ENCODE measurements at places on chromosomes 16 and 17. TPM values are rescaled to one million over a fixed set of nuclear protein-coding genes. Genes with fewer than 3 reads are reported as not detected.

- H3K27ac ChIP-seq: no peak overlapping the region
- H3K4me3 ChIP-seq: no peak overlapping the region
- peaks cover 11% of the 10 kb centered on the region for H3K4me1 ChIP-seq
- no peaks in the 10 kb centered on the region for H3K27me3 ChIP-seq
- no peak for DNase-seq
- no peaks in the 10 kb centered on the region for H3K36me3 ChIP-seq
Measured at GRCh38 chr17:56157845-56158244, 4.6 kb downstream of the ANKFN1 start.

Gene TNS4
- total RNA-seq: under 0.01 TPM

- H3K4me3 ChIP-seq: no peak overlapping the region
- H3K36me3 ChIP-seq: no peaks in the 10 kb centered on the region
- no peaks in the 10 kb centered on the region for H3K27me3 ChIP-seq
Measured at GRCh38 chr17:59349178-59349577, 17.7 kb downstream of the YPEL2 start.

Gene CARD14
- total RNA-seq: not detected

GRCh38 chr17:6297960-6298359 lies 137.0 kb downstream of the AIPL1 start:
- H3K36me3 ChIP-seq: no peaks in the 10 kb centered on the region
- H3K27ac ChIP-seq: no peak overlapping the region
- H3K4me3 ChIP-seq: no peak overlapping the region
- H3K4me1 ChIP-seq: no peaks in the 10 kb centered on the region

Gene ST6GALNAC2
- total RNA-seq: 0.59 TPM

Gene TAT
- total RNA-seq: under 0.01 TPM

- peaks cover 19% of the 10 kb centered on the region for H3K4me1 ChIP-seq
- peaks cover 30% of the 10 kb centered on the region for H3K36me3 ChIP-seq
- no peak for DNase-seq
Measured at GRCh38 chr16:84181144-84181915, 5.5 kb downstream of the TAF1C start.

DNA sequence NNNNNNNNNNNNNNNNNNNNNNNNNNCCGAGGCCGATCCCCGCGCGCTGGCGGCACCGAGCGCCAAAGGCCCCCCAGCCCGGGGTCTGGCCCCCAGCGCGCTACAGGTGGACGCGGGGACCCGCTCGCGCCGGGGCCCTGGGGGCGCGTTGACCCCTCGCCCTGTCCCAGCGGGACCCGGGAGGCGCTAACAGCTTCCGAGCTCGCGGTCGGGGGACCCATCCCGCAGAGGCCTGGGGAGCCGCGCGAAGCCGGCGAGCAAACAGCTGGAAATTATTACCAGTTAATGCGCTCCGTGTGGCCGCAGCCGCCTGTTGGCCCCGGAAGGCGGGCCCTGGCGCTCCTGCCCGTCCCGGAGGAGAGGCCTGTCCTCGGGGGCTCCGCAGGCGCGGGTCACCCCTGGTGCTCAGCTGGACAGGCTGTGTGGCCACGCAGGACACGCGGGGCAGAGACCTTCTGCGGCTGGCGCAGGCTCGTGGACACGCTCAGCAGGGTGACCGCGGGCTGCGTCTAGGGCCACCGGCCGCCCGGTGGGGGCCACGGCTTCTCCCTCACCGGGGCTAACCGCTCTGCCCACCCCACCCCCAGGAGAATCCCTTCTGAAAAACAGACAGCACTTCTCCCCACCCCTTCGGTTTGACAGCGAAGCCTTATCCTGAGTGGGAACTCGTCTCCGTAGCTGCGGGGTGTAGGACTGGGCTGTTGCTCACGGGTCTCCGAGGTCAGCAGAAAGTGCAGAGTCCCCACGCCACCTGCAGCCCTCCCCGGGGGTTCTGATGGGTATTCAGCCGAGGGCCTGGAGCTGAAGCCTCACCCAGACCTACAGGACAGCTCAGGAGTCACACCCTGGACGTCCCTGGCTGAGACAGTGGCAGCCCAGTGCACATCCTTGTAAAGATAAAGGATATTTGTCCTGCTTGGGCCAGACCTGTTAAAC lies 138.7 kb upstream of the RPH3AL start:
- peak; percentile 92 for DNase-seq
- no peaks in the 10 kb centered on the region for H3K27me3 ChIP-seq
- no peaks in the 10 kb centered on the region for H3K36me3 ChIP-seq

- no peak for DNase-seq
- no peaks in the 10 kb centered on the region for H3K36me3 ChIP-seq
- no peaks in the 10 kb centered on the region for H3K27me3 ChIP-seq
- no peaks in the 10 kb centered on the region for H3K4me1 ChIP-seq
- no peak overlapping the region for H3K27ac ChIP-seq
Measured at GRCh38 chr17:11780621-11781020, 182.4 kb downstream of the DNAH9 start.

Data from osteoblast (primary cell).